ENCODE measurements at places on chromosomes 3 and 15.

DNA sequence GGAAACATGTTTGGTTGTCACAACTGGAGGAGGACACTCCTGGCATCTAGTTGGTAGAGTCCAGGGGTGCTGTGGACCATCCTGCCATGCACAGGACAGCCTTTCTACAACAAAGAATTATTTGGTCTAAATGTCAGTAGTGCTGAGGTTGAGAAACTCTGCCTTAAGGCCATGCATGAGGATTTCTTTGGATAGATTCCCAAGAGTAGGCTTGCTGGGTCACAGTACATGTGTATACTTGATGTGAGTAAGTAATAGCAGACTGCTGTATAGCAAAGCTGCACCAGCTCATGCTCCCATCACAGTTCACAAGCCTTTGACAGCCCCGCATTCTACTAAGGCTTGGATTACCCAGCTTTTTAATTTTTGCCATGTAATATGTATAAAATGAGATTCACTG is 151.3 kb downstream of the MFSD1 start:
- DNase-seq, result no peak

DNA sequence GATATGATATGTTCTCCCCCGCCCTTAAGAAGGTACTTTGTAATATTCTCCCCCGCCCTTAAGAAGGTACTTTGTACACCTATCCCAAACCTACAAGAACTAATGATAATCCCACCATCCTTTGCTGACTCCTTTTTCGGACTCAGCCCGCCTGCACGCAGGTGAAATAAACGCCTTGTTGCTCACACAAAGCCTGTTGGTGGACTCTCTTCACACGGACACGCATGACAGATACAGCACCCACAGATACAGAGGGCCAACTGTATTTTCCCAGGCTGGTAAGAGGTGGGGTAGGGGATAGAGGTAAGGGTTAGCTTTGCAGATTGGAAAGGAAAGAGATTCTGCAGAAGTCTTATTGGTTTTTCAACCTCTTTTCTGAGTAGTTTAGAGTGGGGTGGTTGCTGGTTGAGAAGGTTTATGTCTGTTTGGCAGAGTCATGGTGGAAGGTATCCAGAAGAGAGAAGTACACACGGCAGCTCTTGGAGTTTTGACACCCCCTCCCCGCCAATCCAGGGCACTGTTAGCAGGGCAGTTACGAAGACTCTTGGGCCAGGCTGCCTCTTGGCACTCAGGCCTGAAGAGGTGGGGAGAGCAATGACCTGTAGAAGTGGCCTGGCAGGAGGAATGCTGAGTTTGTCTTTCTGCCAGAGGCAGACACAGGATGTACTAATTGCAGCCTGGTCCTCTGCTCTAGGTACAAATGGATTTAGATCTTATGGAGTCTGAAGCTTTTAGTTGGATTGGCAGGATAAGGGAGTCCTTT is 36.0 kb upstream of the IDH2 start:
- DNase-seq, result no peak

- DNase-seq, result no peak
These were observed 17.1 kb downstream of the PRR23E start for GRCh38 chr3:127209840-127210653.

DNA sequence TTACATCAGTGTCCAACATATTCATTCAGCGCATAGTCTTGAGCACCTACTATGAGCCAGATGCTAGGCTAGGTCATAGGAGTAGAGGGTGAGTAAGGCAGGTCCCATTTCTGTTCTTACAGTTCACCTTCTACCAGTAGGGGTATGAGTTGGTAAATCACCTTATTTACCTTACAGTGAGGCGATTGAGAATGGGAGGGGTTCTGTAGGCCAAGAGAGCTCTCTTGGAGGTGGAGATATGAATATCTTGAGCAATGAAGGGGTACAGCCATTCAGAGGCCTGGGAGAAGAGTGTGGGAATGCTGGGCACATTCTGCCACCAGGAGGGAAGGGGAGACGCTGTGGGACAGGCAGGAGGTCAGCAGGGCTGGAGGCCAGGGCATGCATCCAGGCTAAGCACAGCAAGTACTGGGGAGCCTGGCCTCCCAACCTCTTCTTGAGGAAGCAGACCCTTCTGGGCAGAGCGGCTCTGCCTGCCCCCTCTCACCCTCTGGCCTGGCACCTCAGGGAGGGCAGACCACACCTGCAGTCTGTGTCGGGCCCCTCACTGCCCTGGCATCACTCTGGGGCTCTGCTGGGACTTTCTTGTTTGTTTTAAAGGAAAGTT is 123.4 kb downstream of the EEFSEC start:
- DNase-seq, result no peak

DNA sequence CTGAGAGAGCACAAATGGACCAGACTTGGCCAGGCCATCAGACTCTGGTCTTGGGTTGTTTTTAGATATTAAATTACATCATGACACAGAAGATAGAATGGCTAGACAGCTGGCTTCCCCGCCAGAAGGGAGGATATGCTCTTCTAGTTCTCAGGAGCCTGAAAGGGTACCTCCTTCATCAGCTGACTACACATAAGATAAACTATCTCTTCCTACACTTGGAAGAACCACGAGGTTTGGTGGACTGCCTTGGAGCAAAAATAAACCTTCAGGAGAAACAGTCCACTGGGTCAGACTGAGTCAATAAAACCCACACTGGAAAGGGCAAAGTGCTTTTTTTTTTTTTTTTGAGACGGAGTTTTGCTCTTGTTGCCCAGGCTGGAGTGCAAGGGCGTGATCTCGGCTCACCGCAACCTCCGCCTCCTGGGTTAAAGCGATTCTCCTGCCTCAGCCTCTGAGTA is 26.3 kb upstream of the DYNC1LI1 start:
- DNase-seq, result no peak

DNA sequence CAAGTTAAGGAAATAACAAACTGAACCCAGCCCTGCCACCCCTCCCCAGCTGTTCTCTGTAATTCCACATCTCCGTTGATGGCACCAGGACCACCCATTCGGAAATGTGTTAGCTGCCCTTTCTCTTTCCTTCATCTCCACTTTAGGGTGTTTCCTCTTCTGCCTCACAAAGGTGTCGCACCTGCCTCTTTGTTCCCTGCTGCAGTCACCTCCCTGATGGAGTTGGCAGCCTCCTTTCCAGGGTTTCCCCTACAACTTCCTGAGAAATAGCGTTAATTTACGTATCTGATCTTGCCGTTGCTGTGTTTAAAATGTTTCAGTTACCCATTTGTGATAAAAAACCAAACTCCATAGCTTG is 57.3 kb downstream of the GPR171 start:
- no peak for DNase-seq

- DNase-seq, result peak; percentile 25
These were observed 111.6 kb downstream of the KBTBD8 start for GRCh38 chr3:67109651-67110204.

DNA sequence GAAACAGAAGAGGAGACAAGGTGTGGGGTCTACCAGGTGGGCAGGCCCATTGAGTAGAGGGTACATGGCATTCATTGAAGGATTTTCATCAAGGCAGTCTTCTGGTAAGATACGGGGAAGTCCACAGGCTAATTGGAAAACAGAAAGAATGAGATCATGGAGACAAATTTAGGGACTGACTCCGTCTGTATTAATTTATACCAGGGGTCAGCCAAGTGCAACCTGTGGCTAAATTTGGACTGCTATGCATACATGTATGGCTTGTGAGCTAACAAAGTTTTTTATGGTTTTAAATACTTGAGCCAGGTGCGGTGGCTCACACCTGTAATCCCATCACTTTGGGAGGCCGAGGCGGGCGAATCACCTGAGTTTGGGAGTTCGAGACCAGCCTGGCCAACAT is 21.1 kb upstream of the SNRPN start:
- DNase-seq, result no peak

- DNase-seq, result no peak
These were observed 79.8 kb upstream of the HRH1 start for GRCh38 chr3:11074451-11074850.

DNA sequence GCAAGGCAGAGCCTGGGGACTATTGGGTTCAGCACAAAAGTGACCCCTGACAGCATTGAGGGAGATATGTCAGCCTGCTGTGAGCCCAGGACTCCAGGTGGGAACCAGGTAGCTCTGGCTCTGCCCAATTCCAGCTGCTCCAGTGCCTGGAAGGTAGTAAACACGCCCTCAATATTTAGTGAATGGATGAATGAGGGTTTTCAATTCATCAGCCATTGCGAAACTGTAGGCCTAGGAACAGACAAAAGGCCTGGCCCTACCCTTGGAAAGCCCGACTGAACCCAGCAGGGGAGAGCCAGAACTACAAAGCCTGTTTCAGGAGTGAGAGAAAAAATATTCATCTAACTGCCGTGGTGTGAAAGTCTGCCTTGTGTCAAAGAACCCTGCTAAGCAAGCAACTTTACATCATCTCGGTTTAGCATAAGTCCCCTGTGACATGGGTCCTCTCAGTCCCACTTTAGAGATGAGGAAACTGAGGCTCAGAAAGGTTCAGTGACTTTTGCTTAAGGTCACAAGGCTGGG is 8.1 kb upstream of the CSK start:
- DNase-seq, result no peak

- DNase-seq, result no peak
These were observed 43.0 kb downstream of the GASK1A start for GRCh38 chr3:43022121-43022520.

DNA sequence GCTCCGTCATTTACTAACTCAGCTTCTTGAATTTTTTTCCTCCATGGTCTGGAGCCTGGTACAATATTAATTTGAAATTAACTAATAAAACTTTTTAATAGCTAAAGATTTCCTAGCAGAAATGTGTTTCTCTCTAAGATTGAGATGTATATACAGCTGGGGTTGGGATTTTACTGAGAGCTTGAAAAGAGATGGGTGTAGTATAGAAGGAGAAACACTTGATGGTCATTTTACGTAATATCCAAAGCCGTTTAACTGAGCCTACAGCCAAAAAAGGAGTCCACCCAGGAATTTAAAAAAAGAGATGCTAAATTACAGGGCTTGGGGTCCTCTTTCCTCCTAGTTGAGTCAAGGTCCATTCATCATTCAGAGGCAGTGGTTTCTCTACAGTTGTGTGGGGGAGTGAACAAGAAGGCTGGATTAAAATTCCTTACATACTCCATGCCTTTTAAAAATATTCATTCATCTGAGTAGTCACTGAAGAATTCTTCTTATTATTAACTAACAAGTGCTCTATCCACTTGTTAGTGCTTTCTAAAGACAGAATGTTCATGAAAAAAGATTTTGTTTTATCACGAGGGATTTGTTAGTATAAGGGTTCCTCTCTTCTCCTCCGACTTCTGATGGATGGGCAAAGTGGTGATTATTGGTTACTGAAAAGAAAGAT is 255.3 kb upstream of the IL12A start:
- DNase-seq, result no peak

DNA sequence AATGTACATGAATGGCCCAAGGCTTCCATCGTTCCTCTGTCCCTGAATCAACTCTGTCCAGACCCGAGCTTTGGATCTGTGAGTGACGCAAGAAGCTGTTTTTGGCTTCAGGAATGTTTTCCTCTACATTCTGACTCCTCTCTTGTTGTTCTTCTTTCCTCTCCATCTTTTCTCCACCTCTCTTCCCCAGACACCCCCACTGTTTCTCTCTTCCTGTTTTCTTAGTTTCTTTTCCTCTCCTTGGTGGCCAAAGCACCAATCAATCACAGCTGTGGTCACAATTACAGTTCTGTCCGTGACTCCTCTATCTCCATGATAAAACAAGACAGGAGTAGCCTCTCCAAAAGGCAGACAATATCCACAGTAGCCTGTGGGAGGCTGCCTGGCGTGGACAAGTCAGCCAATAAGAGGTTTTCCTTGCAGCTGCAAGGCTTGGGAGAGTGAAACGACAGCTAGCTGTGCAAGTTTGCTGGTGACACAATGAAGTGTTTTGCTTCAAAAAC is 4.9 kb upstream of the TMEM212 start:
- no peak for DNase-seq

- no peak for DNase-seq
These were observed 46.4 kb downstream of the CBLB start for GRCh38 chr3:105822171-105823123.

GRCh38 chr15:99522288-99522687 is 43.5 kb upstream of the MEF2A start:
- DNase-seq, result no peak

- no peak for DNase-seq
These were observed 70.2 kb upstream of the GADL1 start for GRCh38 chr3:30964612-30965011.

DNA sequence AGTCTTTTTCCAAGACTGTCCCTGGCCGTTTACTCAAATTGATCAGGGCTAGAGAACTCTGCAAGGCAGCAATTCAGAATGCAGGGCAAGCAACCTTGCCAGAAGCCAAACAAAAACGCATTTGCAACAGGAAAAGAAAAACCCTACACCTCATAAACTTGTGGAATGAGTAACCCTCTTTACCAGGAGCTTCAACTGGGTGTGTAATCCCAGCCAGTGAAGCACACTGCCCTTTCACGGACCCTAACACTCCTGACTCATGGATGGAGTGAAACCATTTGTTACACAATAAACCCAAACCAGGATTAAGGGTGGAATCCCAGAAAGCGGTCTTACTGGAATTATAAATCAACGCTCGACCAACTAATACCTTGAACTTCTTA is 14.8 kb upstream of the LDHAL6B start:
- no peak for DNase-seq

GRCh38 chr3:181075098-181075497 is 85.6 kb upstream of the DNAJC19 start:
- no peak for DNase-seq

- no peak for DNase-seq
These were observed 1004.6 kb upstream of the NR2F2 start for GRCh38 chr15:95325763-95326404.

- no peak for DNase-seq
These were observed 168.5 kb downstream of the MECOM start for GRCh38 chr3:169494982-169495381.

DNA sequence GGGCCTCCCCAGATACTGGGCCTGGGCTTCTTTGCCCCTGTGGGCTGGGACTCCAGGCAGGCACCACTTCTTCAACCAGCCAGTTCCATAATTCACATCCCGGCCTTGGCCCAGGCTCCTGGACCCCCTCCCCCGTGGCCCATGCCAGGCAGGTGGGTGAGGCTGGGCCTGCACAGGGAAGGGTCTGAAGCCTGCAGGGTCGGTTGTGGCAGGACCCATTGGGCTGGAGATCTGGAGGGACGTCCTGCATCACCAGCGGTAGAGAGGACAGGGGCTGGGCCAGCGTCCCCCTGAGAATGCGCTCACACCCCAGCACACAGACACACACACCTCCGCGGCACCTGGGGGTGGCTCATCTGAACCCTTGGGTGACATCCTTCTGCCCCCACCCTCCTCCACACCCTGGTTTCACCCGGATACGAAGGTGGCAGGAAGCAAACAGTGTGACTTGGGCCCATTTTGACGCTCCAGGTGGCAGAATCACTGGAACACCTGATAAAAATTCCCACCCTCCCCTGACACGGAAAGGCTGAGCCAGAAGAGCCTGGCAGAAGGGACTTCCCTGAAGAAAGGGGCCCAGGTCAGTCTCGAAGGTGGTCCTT is 15.4 kb downstream of the ZDHHC19 start:
- DNase-seq, result no peak

- DNase-seq, result no peak
These were observed 16.7 kb downstream of the AKAP13 start for GRCh38 chr15:85397151-85397550.
